ENCODE measurements at places on chromosomes 7 and 10. TPM values are rescaled to one million over a fixed set of nuclear protein-coding genes. Genes with fewer than 3 reads are reported as not detected.

The LRIT1 gene
- not detected for total RNA-seq

The VWA2 gene
- total RNA-seq = 0.12 TPM

The RASA4B gene
- total RNA-seq = 32.4 TPM

The ATOH7 gene
- total RNA-seq = not detected

The PPP1R17 gene
- total RNA-seq = not detected

The LIPM gene
- total RNA-seq = not detected

The DIP2C gene
- 4.1 TPM for total RNA-seq

The CALHM3 gene
- not detected for total RNA-seq

The GIMAP6 gene
- total RNA-seq = 43.8 TPM

The ATRNL1 gene
- not detected for total RNA-seq

The BTBD16 gene
- not detected for total RNA-seq

The ALOX5 gene
- 1.2 TPM for total RNA-seq

Measured in CD4-positive, CD25-positive, alpha-beta regulatory T cell (primary cell).